ENCODE measurements at places on chromosomes 12 and 14.

DNA sequence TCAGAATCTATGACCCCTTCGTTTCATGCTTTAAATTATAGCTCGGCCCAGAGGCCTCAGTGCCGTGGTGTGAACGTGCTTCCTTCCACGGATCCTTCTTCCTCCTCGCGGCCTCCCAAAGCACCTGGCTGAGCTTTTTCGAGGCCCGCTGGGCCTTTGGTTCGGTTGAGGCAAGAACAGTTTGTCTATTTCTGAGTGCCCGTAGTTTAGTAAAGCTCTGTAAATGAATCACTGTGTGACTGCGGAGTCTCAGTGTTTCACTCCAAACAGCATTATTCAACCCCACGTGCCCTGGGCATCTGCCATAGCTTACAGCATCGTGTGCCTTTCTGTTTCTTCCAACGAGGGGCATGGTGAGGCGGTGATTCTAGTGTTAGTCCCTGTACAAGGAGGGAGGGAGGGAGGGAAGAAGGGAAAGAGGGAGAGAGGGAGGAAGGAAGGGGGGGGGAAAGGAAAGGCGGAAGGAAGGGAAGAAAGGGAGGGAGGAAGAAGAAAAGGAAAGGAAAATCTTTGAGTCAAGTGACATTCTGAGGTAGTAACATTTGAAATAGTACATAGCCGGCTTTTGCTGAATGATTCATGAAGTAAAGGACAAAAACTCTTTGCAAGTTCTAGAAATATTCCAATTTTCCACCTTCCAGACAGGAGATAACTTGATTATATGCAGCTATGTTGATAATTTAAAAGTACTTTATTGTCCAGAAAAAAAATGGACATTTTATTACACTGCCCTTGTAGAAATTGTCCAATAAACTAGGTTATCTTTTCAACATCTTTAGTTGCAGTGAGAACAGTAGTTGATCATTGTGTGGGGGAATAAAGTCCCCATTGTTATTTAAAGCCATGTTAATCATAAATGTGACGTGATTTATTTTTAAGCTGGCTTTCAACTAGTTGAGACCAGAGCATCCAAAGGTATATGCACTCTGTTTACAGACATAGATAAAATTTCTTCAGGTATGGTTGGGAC is 1.2 kb upstream of the TRIM9 start:
- DNase-seq: no peak

DNA sequence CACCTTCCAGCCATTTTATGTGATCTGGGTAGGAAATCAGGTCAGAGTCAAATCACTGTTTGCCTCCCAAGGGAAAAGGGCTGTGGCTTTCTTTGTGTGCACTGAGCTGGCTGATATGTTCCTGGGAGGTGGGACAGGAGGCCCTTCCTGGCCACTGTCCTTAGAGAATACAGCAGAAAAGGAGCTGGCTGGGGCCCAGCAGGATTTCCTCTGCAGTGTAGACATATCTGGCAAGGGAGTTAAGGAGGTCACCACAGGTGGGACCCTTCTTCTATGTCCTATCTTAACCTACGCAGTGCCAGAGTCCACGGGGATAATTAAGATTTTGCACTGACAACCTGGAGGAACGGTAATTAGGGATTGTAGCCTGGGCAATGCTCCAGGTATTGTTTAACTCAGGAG is 145.3 kb downstream of the NTF3 start:
- DNase-seq: no peak

DNA sequence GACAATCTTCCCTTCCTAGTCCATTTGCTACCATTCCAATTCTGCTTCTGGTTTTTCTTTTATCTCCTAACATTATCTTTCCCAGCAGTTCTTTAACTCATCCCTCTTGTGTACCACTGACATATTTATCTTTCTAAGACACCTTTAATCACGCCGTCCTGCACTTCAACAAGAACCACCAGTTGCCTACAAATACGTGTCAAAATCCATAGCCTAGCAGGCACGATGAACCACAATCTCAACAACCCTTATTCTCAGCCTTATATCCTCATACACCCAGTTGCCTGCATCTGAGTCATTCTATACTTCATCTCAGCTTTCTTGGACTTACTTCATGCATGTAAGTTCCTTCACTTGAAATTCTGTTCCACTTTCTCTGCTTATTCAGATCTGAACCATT is 16.4 kb upstream of the ST8SIA1 start:
- DNase-seq: no peak

DNA sequence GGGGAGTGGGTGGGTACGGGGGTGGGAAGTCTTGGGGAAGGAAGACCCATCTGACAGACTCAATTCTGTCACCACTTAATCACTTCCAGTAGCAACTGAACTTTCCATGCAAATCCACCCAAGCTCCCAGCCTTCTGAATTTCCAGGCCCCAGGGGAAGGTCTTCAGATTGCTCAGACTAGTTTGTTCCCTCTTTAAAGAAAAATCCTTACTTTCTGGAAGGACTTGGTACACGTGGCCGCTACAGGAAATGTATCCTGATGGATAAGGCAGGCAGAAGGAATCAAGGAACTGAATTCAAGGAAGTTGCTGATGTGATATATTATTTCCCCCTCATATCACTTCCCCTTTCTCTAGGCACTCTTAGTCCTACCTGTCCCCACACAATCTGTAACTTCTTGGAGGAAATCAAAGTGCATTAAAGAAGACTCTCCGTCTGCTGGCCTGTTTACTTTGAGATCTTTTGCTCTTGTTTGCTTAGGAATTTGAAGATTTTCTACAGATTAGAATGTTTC is 6.4 kb downstream of the NFKBIA start:
- no peak for DNase-seq

DNA sequence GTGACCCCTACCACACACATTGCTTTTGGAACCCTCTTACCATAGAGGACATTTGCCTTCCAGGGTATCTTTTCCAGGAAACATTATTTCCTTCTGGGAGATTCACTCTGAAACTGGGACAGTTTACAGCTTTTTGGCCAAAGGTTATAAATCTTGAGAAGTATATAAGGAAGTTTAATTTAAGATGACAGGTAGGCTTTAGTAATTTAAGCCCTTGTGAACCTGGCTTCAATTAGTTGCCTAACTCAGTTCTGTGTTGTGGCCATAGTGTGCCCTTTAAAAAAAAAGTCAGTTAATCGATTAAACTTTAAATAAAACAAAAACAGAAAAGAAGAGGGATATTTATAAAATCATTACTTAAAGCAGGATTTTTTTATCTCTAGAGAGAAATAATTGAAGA is 142.9 kb downstream of the NAV3 start:
- DNase-seq: no peak

- DNase-seq: peak; percentile 25
These were observed 58.1 kb upstream of the CCND2 start for GRCh38 chr12:4215229-4216186.

DNA sequence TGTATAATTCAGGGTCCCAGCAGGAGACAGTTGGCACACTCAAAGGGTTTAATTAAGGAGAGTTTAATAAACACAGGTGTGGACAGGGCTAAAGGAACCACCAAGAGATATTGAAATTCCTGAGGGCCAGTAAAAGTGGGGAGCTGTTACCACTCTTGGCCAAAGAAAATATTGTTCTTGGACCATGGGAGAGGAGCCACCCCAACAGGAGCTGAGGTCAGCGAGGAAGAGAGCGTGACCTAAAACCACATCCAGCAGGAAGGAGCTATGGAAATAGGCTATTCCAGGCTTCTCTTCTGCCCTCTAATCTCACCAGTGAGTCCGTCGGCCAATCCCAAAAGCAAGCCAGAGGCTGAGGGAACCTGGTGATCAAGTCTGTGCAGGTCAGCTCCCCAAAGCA is 390.8 kb downstream of the MED13L start:
- DNase-seq: no peak

- no peak for DNase-seq
These were observed 18.1 kb downstream of the BEGAIN start for GRCh38 chr14:100568998-100569733.

DNA sequence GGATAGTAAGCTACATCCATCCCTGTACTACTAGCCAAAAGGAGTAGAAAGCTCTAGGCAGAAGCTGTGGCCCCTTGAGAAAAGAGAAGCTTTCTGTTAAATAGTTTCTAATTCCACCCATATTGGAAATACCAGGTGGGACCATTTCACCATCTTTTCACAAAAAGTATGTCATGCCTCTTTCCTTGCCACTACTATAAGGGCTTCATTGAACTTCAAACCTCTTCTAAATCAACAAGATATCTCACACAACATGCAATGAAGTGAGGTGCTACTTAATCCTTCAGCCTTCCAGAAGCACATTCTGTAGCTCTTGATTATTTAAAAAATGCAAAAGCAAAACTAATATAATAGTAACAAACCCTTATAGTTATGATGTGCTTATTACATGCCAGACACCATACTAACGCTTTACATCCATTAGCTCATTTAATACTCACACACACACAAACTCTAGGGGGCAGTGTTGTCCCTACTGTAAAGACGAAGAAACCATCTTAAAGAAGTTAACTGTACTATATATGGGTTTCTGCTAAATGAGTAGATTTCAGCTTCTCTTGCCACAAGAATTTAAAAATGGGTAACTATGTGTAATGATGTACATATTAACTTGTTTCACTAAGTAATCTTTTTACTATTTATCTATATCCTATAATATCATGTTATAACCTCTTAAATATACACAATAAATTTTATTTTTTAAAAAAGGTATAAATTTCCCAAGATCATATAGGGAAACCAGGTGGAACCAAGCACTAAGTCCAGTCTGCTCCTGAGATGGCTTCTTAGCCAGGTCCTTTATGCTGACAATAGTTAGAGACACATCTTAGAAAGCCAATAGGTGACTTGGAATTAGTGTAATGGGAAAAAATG is 124.4 kb downstream of the RPS29 start:
- DNase-seq: peak; percentile 71

GRCh38 chr14:100880271-100881101 is 23.0 kb downstream of the RTL1 start:
- no peak for DNase-seq

GRCh38 chr12:89350260-89350629 is 2.1 kb downstream of the DUSP6 start:
- DNase-seq: no peak

- DNase-seq: no peak
These were observed 123.1 kb downstream of the ZFP36L1 start for GRCh38 chr14:68669603-68670358.

- DNase-seq: no peak
These were observed 256.2 kb downstream of the AEBP2 start for GRCh38 chr12:19695244-19696098.

All from stimulated activated naive CD4-positive, alpha-beta T cell (primary cell).